G401 (cell line): ENCODE measurements at places on chromosomes 3 and 15. TPM values are rescaled to one million over a fixed set of nuclear protein-coding genes. Genes with fewer than 3 reads are reported as not detected.

FXR1 gene
- total RNA-seq, result 139 and 142 TPM in 2 replicates

CCNB2 gene
- total RNA-seq, result 95.2 and 97.3 TPM in 2 replicates

CPNE9 gene
- total RNA-seq, result 0.80 and 3.9 TPM in 2 replicates

CPLX3 gene
- total RNA-seq, result not detected in 2 replicates

BCHE gene
- not detected in 2 replicates for total RNA-seq

SLC9A9 gene
- not detected in 2 replicates for total RNA-seq

SNTN gene
- total RNA-seq, result not detected in 2 replicates

GPR27 gene
- 0.31 TPM in 1 of 2 replicates, not detected in the other for total RNA-seq

ADAMTS7 gene
- total RNA-seq, result 6.1 and 8.1 TPM in 2 replicates

IREB2 gene
- total RNA-seq, result 19.2 and 23.8 TPM in 2 replicates

CIB2 gene
- 29.7 and 48.3 TPM in 2 replicates for total RNA-seq

CFAP100 gene
- total RNA-seq, result not detected in 2 replicates

- no peak for DNase-seq
Measured at GRCh38 chr15:58742819-58743502, 6.5 kb downstream of the ADAM10 start.

- no peak for DNase-seq
Measured at GRCh38 chr3:166455744-166456143, 618.5 kb upstream of the BCHE start.

DNA sequence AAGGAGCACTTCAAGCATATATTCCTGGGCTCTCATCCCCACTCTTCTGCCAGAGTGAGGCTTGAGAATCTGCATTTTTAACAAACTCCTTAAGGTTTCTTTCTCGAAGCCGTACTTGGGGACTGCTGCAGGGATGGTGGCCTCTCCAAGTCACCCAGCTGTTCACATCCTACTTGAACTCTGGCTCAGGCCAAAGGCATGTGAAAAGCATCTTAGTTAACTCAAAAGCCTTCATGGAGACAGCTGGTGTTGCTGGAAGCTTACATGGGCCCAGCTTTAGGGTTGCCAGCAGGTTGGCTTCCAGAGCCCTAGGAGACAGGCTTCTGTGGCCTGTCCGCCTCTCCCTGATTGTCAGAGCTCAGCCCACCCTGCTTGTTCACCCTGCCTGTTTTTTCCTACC, 139.2 kb downstream of the THSD4 start:
- no peak for DNase-seq

GRCh38 chr15:95134431-95135110, 903.2 kb downstream of the MCTP2 start:
- no peak for DNase-seq

DNA sequence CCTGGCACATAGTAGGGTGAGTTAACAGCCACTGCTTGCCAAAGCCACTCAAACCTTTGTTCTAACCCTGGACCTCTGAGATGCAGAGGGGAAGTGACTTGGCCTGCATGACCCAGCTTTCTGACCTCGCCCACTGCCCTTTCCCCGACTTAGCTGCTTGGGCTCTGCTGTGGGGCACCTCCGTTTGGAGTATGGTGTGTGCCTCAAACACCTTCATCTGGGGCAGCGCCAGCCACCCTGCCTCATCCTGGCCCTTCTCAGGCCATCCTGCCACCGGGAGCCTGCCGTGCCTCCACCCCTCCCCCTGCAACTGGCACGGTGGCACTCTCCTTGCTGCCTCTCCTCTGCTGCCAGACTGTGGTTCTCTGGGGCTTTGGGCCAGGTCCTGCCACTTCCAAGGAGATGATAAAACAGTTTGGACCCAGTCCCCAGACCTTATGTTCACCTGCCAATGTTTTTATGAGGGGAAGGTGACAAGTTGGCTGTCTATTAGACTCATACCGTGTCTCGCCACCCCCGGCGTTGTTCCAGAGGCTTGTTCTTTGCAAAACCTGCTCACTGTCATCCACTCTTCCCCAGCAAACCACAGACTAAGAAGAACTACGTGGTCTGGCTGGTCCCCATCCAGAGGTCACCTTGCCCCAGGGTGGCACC, 32.2 kb downstream of the SLC6A6 start:
- DNase-seq, result peak; percentile 85

GRCh38 chr3:56667973-56668579, 15.0 kb downstream of the TASOR start:
- no peak for DNase-seq

- peak; percentile 6 for DNase-seq
Measured at GRCh38 chr15:66254089-66254950, 770 bp upstream of the MEGF11 start.

GRCh38 chr15:68834346-68834745, 13.7 kb upstream of the ANP32A start:
- no peak for DNase-seq

- no peak for DNase-seq
Measured at GRCh38 chr3:52053307-52054304, 2.8 kb downstream of the DUSP7 start.

GRCh38 chr3:64019271-64019670, 4.0 kb downstream of the PSMD6 start:
- no peak for DNase-seq

- DNase-seq, result no peak
Measured at GRCh38 chr3:186985661-186986364, 55.5 kb downstream of the ST6GAL1 start.

DNA sequence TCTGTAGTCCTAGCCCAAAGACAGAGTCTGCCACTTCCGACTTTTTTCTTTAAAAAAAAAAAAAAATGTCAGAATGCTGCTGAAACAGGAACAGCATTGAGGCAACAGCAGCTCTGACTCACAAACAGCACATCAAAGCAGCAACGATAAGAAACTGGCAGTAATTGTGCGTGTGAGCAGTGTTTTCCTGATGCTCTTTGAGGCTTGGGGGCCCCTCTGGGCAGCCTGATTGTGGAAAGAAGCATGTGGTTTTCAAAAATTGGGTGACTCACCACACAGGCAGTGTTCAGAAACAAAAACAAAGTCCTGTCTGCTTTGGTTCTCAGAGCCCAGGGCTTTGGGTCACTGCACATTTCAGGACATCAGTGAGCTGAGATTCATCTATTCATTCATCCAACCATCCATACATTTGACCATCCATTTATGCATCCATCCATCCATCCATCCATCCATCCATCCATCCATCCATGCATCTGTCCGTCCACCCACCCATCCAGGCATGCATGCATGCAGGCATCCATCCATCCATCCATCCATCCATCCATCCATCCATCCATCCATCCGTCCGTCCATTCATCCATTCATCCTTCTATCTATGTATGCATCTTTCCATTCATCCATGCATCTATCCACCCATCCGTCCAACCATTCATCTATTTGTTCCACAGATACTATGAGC, 308.4 kb downstream of the RPLP1 start:
- no peak for DNase-seq

GRCh38 chr3:71219744-71220638, 363.5 kb downstream of the FOXP1 start:
- DNase-seq, result no peak

DNA sequence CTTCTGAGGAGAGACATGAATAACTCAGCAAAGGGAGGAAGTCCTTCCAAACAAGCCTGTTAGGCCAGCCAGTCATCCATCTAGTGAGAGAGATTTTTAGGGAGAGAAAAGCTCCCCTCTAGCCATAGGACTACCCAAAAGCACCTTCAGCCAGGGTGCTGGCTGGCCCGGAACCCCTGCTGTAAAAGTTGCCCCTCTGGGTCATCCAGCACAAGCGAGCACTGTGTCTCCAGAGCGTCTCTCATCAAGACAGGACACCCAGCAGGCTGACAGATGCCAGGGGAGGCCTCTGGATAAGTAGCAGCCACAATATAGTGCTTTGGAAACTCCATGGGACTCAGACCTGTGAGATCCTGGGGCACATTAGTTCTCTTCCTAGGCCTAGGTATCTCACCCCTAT, 24.5 kb downstream of the ANXA2 start:
- DNase-seq, result no peak

GRCh38 chr3:24367216-24367615, 127.4 kb downstream of the THRB start:
- no peak for DNase-seq

GRCh38 chr3:153169793-153170383, 7.9 kb downstream of the RAP2B start:
- no peak for DNase-seq

GRCh38 chr3:197953881-197954280, 3.9 kb downstream of the RPL35A start:
- no peak for DNase-seq

- no peak for DNase-seq
Measured at GRCh38 chr3:52816199-52816598, 14.3 kb downstream of the ITIH4 start.

- no peak for DNase-seq
Measured at GRCh38 chr15:96505014-96505413, 174.5 kb downstream of the NR2F2 start.

DNA sequence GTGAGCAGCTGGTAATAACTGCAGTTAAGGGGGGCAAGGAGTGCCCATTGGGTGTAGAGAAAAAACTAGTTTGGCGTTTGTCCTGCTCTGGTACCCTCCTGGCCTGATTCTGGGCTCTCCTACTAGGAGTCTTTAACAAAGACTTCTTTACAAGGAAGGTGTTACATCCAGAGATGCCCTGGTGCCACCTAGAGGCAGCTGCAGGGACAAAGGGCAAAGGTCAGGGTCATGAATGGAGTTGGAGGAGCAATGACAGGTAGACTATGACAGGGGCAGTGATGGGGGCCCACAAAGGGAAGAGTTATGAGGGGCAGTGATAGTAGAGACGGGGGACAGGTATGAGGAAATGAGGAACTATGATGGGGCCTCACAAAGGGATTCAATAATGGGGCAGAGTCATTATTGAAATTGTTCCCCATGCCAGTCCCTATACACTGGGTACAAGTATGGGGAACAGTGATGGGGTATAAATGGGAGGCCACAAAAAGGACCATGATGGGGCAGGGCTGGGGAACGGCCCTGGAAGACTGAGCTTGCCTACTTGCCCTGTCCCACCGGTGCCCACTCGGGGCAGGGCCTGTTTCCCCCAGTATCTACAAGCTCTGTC, 7.9 kb downstream of the CCDC71 start:
- DNase-seq, result no peak

DNA sequence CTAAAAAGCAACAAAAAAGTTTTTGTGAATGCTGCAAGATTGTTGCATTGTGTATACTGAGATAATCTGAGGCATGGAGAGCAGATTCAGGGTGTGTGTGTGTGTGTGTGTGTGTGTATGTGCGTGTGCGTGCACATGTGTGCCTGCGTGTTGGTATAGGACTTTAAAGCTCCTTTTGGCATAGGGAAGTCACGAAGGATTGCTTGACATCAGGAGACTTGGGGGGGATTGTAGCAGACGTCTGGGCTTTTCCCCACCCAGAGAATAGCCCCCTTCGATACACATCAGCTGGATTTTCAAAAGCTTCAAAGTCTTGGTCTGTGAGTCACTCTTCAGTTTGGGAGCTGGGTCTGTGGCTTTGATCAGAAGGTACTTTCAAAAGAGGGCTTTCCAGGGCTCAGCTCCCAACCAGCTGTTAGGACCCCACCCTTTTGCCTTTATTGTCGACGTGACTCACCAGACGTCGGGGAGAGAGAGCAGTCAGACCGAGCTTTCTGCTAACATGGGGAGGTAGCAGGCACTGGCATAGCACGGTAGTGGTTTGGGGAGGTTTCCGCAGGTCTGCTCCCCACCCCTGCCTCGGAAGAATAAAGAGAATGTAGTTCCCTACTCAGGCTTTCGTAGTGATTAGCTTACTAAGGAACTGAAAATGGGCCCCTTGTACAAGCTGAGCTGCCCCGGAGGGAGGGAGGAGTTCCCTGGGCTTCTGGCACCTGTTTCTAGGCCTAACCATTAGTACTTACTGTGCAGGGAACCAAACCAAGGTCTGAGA, 4.7 kb downstream of the BHLHE40 start:
- DNase-seq, result no peak

GRCh38 chr15:79296583-79296982, 14.1 kb downstream of the ANKRD34C start:
- no peak for DNase-seq

DNA sequence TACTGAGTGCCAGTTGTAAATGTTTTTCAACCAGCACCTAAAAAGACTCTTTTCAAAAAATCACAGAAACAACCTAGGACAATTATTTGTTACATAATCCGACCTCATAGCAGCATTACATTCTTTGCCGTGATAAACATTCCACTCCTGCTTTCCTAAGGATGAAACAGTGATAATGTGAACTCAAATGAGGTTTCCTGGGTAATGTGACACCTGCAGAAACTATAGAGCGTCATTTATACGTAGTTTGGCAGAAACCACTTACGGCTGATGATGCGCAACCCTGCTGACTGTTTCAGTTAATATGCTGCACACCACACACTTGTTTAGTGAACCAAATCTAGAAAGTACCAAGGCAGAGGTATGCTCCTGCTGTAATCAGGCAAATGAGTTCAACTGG, 55.8 kb downstream of the SEMA6D start:
- no peak for DNase-seq

DNA sequence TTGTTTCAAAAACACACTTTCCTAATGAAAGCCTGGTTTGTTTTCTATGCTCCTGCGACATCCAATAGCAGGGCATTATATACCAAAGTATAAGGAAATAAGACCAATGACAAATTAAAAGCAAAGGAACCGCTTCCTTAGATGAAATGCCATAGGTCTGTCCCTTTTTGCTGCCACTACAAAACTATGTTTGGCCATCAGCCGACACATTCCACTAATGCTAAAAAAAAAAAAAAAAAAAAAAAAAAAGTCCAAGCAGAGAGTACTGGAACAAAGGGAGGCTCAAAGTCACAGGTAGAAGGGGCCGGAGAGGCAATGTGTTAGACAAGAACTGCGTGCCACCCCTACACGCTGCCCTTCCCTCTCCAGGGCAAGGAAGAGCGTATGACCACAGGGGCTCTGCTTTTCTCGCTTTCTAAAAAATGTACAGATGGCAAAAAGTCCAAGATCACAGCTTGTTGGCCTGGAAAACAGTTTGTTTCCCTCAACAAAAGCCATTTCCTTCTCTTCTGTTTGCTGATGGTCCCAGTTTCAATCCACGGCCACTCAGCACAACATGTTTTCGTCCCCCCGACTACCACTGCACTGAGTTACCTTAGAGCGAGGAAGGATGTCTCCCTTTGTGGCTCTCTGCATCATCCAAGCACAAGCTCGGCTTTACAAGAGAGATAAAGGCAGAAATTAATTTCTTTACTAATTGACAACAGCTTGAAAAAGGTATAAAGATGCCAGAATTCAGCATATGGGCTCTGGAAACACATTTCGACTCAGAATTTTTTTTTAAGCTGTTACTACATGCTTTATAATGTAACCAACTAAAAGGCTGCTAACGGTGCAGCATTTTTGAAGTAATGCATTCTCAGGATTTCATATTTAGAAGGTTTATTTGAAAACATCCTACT, 70.8 kb downstream of the ABTB1 start:
- peak; percentile 83 for DNase-seq

GRCh38 chr3:64067506-64068346, 44.4 kb upstream of the PSMD6 start:
- DNase-seq, result peak; percentile 91
